Camera-type eye (tissue), 1 donor: ENCODE measurements at places on chromosomes 2 and 18. TPM values are rescaled to one million over a fixed set of nuclear protein-coding genes. Genes with fewer than 3 reads are reported as not detected.

CABLES1 gene
- total RNA-seq: 18.5 TPM

CFAP210 gene
- 1.2 TPM for total RNA-seq

ARHGAP25 gene
- 4.3 TPM for total RNA-seq

MOGAT1 gene
- not detected for total RNA-seq

WDR35 gene
- 39.8 TPM for total RNA-seq
